ENCODE measurements at places on chromosomes 12 and 14.

DNA sequence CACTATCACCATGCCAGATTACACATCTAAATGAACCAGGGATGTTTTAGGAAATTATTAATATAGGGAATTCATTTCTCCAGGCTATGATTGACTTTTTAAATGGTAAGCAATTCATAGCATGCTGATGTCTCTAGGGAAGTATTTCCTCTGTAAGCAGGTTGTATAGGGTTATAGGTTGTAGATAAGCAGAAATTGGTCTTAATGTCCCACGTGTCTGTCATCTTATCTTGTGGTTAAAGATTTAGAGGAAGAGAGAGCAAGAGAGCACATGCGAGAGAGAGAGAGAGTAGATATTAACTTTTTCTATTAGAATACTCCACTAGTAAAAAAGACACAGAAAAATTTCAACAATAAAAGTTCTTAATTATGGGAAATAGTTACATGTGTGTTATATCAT is 32.6 kb downstream of the TRHDE start:
- DNase-seq = no peak

- no peak for DNase-seq
Measured at GRCh38 chr12:18643681-18644080, 94.1 kb downstream of the PLCZ1 start.

GRCh38 chr12:82529101-82529500 is 157.6 kb upstream of the TMTC2 start:
- no peak for DNase-seq

DNA sequence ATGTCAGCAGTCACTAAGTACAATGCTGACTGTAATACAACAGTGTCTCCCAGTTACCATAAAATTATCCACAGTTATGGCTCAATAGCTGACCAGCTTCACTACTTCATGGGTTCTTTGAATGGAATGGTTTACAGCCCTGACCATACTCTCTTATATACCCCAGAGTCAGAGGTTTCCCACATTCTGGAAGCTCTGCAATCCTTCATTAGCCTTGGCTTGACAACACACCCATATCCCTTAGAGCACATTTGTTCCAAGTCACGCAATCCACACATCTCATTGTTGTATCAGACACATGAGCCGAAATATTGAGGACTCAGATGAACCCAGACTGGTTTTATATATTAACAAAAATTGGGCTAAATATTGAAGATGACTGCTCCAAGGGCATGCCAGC is 209.4 kb upstream of the PLXNC1 start:
- DNase-seq = no peak

GRCh38 chr12:120142231-120142877 is 25.8 kb upstream of the RAB35 start:
- no peak for DNase-seq

DNA sequence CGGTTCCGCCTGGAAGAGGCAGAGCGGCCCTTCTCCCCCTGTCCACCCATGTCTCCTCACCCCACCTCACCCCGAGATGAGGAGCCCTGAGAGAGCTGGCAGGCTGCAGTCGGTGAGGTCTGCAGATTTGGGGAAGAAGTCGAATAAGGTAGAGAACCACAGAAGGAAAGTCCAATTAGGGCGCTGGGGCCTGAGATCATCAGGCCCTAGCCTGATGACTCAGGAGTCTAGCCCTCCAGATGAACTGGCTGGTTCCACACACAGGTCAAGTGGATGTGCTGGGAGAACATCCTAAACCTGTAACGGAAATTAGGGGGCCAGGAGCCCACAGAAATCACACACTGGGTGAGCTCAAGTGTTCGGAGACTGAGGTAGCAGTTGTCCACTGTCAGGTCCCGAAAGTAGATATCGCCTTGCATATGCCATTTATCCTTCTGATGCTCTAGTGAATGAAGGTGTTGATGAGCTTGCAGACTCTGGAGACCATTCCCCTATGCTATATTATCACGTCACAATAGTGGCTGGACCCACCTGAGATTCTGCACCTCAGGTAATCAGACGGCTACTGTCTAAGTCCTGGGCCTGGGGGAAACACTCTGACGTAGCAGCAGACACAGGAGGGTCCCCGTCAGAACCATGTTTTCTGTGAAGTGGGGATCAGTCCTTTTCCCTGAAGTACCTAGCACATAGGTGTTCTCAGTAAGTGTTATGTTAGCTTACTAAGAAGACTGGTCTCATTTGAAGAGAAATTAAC is 886 bp upstream of the METTL17 start:
- no peak for DNase-seq

DNA sequence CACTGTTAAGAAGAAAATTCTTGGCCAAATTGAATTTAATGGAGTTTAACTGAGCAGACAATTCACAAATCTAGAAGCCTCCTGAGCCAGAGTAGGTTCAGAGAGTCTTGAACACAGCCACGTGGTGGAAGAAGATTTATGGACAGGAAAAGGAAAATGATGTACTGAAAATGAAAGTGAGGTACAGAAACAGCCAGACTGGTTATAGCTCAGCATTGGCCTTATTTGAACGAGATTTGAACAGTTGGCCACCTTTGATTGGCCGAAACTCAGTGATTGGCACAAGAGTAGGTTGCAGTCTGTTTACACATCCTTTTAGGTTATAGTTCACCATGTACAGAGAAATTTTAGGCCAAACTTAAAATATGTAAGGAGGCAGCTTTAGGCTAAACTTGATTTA is 9.9 kb downstream of the OAS2 start:
- DNase-seq = no peak

- no peak for DNase-seq
Measured at GRCh38 chr12:22122359-22122758, 76.3 kb downstream of the CMAS start.

GRCh38 chr14:70905301-70905700 is 2.0 kb upstream of the PCNX1 start:
- DNase-seq = no peak

GRCh38 chr12:109463756-109464155 is 13.3 kb downstream of the KCTD10 start:
- no peak for DNase-seq

GRCh38 chr12:121430833-121431415 is 31.0 kb downstream of the RNF34 start:
- no peak for DNase-seq

DNA sequence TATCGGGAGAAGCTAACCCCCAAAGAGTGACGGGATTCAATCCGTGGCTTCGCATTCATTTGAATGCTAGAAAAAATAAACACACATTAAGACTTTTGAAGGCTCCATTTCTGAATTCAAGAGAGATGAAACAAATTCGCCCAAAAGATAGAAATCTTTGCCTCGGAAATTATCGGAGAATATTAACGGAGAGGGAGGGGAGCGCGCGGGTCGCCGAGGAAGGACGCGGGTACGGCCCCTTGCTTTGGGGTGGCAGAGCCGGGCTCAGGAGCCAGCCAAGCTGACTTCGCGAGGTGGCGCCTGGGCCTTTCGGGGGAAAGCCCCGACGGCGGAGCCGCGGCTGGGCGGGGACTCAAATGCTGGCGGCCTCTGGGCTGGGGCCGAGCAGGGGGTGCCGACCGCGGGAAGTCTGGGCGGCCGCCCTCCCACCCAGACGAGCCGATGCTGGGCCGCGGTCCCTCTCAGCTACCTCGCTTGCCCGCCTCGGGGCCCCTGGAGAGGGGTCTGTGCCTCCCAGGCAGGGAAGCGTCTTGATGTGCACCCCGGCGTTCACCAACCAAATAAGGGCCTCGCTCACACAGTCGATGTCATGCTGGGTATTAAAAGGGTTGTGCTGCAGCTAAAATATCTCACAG is 14.7 kb downstream of the NKX2-1 start:
- DNase-seq = no peak

DNA sequence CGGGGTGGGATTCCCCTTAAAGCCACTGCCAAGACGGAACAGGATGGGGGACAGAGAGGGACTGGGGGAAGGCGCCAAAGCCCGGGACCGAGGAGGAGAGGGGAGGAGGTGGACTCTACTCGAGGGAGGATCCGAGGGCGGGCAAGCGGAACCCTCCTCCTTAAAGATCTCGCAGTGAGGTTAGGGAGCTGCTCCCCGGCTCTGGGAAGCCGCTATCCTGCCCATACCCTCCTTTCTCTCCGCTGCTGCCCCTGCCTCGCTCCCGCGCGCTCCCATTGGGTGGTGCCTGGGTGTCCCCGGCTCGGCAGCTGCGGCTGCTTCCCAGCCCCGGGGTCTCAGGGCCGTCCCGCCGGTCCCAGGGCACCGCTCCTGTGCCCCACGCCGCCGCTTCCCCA is 16.4 kb downstream of the KRT18 start:
- DNase-seq = no peak

- DNase-seq = no peak
Measured at GRCh38 chr12:118055865-118056773, 4.9 kb downstream of the WSB2 start.

DNA sequence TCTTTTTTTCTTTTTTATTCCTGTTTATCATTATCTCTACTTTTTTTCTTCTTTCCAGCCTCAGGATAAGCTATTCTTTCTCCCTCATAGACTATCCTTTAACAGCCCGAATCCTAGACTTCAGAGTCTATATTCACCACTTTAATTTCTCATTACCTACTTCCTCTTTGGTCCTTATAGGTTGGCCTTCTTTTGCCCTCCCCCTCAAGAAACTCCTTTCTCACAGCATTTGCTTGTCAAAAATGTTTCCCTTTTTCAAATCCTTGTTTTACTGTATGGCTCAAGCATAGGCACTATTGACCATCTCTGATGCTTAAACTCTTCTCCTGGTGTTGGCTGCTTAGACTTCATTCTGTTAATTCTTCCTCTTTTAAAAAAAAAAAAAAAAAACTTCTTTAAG is 52.5 kb downstream of the KIAA0586 start:
- DNase-seq = no peak

DNA sequence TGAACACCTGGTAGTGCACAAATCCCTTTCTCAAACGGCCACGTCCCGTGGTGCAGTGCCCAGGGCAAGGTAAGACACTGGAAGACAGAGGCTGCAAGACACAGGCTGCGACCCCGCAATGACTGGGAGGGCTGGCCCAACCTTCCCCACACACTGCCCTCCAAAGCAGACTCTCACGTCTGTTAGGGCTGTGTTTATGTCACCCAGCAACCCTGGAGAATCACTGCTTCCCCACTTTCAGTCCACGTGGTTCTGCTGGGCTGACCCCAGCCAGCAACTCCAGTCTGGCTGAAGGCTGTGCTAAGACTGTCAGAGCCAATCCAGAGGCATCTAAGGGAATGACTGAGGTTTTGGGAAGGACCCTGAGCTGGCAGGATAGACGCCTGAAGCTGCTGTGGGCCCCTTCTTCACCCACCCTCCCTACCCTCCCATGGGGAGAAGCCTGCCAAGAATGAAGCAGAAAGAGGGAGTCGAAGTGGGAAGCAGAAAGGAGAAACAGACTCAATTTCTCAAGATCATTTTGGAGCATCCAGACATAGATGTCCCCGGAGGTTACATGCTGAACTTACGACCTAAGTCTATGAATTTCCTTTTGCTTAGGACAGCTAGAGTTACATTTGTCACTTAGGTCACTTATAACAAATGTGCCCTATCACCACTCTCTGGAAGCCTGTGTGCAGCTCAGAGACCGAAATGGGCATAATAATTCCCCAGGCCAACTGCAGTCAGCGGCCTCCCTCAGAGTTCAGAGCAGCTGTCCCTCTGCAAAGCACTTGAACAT is 11.7 kb downstream of the KDM2B start:
- no peak for DNase-seq

GRCh38 chr14:72788972-72789728 is 104.8 kb downstream of the DPF3 start:
- DNase-seq = no peak

GRCh38 chr12:132514216-132514820 is 24.4 kb downstream of the FBRSL1 start:
- no peak for DNase-seq

- DNase-seq = no peak
Measured at GRCh38 chr12:88884600-88884999, 304.3 kb upstream of the KITLG start.

- no peak for DNase-seq
Measured at GRCh38 chr12:65965358-65965757, 141.1 kb downstream of the HMGA2 start.

GRCh38 chr14:63745272-63745671 is 17.4 kb upstream of the SGPP1 start:
- DNase-seq = no peak
